ENCODE measurements at places on chromosomes 7 and 10. TPM values are rescaled to one million over a fixed set of nuclear protein-coding genes. Genes with fewer than 3 reads are reported as not detected.

GRCh38 chr10:6796231-6796630, 216.2 kb upstream of the PRKCQ start:
- no peak for DNase-seq

Gene PCLO
- 2.7 TPM for total RNA-seq

Gene NPY4R
- not detected for total RNA-seq

DNA sequence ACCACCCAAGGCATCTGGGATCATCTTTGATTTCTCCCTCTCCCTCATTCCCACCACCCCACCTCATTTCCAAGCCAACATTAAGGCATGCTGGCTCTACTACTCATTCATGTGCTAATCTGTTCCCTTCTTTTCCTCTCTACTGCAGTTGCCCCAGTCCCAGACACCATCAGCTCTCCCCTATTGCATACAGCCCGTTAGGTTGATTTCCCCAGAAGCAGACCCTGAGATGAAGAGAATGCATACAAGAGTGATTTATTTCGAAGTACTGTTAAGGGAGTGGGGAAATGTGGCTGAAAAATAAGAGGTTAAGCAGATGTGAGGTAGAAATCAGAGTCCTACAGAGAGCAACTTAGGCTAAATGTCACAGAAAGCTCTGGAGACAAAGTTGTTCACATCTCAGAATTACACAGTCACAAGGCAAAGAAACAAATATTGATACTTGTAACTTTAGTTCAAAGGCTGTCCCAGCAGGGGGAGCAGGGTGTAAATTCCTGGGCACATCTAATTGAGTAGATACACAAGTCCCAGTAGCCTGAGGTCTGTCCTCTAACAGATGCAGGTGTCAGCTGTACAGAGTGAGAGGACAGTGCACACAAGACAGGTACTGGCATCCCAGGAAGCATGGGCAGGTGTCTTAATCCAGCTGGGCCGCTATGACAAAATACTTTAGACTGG, 20.9 kb downstream of the AKR1D1 start:
- DNase-seq, result peak; percentile 29

Gene NEBL
- 0.08 TPM for total RNA-seq

DNA sequence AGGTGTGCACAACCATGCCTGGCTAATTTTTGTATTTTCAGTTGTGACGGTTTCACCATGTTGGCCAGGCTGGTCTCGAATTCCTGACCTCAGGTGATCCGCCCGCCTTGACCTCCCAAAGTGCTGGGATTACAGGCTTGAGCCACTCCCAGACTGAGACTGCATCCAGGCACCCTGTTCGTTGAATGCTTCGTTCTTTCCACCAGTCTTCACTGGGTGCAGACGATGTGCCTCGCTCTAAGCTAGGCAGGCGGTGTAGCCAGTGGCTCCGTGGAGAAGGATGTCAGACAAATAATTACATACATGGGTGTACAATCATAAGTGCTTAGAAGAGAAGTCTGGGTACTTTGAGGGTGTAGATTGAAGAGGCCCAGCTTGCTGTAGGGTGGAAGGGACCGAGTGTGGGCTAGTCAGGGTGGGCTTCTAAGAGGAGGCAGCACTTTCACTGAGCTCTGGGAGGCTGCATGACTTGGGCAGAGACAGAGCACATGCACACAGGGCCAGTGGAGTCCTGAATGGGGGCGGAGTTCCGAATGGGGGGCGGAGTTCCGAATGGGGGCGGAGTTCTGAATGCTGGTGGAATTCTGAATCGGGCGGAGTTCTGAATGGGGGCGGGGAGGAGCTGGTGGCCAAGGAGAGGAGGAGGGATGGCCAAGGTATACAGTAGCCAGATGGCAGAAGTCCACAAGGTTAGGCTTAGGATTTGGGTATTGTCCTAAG, 74.3 kb downstream of the COL26A1 start:
- no peak for DNase-seq

Gene CCDC201
- 0.08 TPM for total RNA-seq

- no peak for DNase-seq
Observed at GRCh38 chr7:351256-351655, 61.3 kb downstream of the FOXL3 start.

- peak; percentile 24 for DNase-seq
Observed at GRCh38 chr7:156640949-156641485, 443 bp downstream of the RNF32 start.

GRCh38 chr7:81925530-81925929, 155.7 kb upstream of the HGF start:
- no peak for DNase-seq

GRCh38 chr7:41305001-41305400, 397.9 kb downstream of the INHBA start:
- DNase-seq, result no peak

Gene DHTKD1
- total RNA-seq, result 7.8 TPM

- DNase-seq, result peak; percentile 85
Observed at GRCh38 chr7:38660427-38661099, 29.4 kb upstream of the AMPH start.

DNA sequence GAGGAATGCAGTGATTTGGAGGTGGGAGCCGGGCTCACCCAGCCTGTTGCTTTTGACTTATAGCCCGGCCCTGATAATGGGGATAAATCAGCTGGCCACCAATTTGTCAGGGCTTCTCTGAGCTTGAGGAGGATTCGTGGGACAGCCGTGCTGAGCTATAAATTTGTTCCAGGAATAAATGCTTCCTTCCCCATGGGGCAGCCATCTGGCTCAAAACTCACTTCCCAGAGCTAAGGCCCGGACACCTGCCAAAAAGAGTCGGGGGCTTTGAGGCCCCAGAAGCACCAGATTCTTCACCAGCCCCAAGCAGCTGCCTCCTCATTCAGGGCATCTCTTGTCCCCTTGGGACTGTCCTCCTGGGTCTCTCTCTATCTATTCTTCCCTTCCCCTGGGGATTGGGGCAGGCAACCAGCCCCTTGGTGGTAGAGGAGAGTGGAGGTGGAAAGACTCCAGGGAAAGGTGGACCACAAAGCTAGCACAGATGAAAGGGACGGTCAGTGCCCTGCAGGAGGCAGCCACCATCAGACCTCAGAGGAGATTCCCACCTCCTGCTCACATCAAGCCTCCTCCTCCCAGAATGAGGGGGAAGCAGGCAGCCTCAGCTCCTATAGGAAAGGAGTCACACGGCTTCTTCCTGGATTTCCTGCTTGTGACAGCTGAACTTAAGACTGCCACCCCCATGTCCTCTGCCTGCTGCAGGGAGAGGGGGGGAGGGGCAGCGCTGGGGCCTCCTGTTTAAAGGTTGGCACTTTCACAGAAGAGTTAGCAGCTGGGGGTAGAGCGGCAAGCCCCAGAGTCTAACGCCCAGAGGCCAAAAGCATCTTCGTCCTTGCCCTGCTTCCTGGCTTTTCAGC, 44.2 kb upstream of the LRRC4 start:
- no peak for DNase-seq

Gene ATG9B
- 0.17 TPM for total RNA-seq

DNA sequence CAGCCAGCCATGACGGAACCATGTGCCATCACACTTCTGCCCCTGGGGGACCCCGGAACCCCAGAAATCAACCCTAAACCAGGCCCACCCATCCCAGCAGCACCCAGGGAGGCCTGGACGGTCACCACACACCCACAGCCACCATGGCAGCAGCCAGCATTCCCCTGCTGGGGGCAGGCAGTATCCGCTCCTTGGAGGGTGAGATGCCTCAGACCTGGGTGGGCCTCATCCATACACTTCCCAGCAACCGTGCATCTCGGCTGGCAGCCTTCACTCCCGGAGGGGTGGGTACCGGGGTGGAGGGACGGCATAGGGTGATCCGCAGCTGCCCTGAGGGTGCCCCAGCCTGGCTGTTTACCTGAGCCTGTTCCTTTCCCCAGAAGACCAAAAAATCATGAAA, 69.1 kb upstream of the FAM20C start:
- no peak for DNase-seq

Gene SFMBT2
- total RNA-seq, result 0.85 TPM

Gene MYH16
- total RNA-seq, result not detected

DNA sequence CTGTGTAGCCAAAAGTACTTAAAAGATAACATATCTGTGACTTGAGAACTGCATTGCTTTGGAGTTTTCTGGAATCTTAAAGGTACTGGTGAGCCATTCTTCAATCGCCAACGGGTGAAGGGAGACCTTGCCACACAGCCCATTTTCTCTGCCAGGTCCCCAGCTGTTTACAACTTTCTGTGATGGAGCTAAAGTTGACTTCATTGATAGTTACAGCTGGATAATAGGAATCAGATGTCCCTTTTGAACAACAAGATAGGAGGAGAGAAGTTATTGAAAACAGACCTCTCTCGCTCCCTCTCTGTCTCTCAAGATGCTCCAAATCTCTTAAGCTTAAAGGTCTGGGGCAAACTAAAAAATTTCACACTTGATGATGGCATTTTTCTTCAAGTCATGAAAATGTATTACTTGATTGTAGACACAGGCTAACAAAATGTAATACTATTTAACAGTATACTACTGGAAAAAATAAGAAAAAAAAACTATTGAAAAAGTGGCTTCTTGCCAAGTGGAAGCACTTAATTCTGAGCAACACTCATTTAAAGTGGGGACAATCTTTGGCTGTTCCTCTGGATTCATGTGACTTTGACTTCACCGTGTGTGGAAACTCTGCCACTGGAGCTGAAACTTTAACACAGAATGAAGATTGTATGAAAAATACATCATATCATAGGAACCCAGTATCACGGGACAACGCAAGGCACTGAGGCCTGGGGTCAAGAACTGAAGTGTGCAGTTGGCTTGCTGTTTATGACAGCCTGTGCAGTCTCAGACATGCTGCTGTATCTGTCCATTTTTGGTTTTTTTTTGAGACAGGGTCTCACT, 78.4 kb upstream of the AFAP1L2 start:
- no peak for DNase-seq

GRCh38 chr10:8316284-8316683, 261.8 kb downstream of the GATA3 start:
- no peak for DNase-seq

Gene BAMBI
- 51.3 TPM for total RNA-seq

Gene NPSR1
- not detected for total RNA-seq

GRCh38 chr10:89662596-89662995, 17.6 kb upstream of the PANK1 start:
- no peak for DNase-seq

DNA sequence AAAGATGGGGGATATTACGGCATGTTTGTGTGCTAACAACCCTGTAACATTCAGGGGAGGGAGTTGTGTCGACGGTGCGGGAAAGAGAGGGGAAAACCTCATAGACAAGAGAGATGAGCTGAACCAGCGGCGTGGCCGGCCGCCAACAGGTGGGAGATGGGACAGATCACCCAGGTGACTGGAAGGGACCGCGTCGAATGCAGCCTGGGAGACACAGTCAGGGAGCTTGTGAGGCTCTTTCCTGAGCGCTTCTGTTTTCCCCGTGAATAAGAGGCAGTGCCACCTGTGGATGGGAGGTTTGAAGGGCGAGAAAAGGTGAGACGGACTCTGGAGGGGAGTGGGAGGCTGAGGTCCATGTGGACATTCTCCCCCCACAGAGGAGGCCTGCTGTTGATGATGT, 9.9 kb upstream of the PRKAG2 start:
- DNase-seq, result no peak

GRCh38 chr10:109974504-109975191, 33.1 kb upstream of the ADD3 start:
- DNase-seq, result no peak

DNA sequence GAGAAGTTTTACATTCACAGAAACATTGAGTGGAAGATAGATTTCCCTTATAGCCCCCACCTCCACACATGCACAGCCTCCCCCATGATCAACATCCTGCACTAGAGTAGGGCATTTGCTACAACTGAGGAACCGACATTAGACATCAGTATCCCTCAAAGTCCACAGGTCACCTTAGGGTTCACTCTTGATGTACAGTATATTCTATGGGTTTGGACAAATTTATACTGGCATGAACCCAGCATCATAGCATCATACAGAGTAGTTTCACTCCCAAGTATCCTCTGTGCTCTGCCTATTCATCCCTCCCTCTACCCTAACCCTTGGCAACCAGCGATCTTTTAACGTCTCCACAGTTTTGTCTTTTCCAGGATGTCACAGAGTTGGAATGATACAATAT, 64.4 kb downstream of the VSTM4 start:
- no peak for DNase-seq

GRCh38 chr7:64636386-64636785, 29.5 kb upstream of the ZNF107 start:
- no peak for DNase-seq

- DNase-seq, result peak; percentile 25
Observed at GRCh38 chr10:91759581-91759986, 38.6 kb upstream of the TNKS2 start.

DNA sequence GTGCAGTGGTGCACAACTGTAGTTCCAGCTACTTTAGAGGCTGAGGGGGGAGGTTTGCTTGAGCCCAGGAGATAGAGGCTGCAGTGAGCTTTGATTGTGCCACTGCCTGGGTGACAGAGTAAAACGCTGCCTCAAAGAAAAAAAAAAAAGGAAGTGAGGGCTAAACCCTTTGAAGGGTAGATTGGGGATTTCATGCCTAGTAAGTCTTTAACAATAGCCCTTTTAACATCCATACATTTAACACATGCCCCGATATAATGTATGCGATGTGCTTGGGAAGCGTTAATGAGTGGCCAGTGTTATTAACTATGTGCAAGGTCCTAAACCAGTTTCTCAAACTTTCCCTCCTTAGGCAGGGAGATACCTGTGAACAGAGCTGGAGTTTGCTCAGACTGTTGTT, 229.2 kb upstream of the HPS1 start:
- DNase-seq, result no peak

DNA sequence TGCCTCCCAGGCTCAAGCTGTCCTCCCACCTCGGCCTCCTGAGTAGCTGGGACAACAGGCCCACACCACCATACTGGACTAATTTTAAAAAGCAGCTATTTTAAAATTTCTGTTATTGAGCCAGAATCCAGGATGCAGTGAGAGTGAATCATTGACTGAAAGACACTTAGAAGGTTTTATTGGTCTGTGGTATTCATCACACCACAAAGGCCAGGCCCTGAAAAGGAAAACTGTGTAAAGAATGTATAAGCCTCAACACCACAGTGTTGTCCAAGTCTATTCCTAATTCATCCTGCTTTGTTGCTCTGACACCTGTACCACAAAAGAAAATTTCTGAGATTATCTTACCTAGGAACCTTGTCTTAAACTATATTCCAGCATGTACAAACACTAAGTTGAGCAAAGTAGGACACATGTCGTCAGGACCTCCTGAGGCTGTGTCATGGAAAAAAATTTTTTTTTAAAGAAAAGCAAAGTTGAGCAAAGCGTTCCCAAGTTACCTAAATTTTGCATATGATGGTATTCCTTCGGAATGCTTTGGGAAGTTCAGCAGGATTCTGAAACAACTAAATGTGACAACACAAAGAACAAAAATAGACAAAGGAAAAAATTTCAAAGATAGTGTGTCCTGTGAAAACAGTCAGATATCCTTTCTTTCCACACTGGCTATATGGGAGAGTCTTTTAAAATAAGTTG, 129.6 kb upstream of the MKLN1 start:
- DNase-seq, result peak; percentile 22

- no peak for DNase-seq
Observed at GRCh38 chr7:145382762-145383161, 546.9 kb upstream of the TPK1 start.

- DNase-seq, result no peak
Observed at GRCh38 chr10:72285972-72286521, 12.3 kb downstream of the DDIT4 start.

- no peak for DNase-seq
Observed at GRCh38 chr10:78650122-78650521, 418.6 kb upstream of the ZMIZ1 start.

GRCh38 chr7:131057015-131057793, 270.5 kb upstream of the MKLN1 start:
- peak; percentile 97 for DNase-seq

- no peak for DNase-seq
Observed at GRCh38 chr7:2402687-2403013, 761 bp upstream of the CHST12 start.

Gene INMT
- 0.66 TPM for total RNA-seq

Gene ZNF485
- total RNA-seq, result 3.6 TPM

Gene ITPRID1
- 0.39 TPM for total RNA-seq

Gene MNX1
- total RNA-seq, result 0.29 TPM

All from H4 (cell line).